ENCODE measurements at places on chromosomes 2 and 18. TPM values are rescaled to one million over a fixed set of nuclear protein-coding genes. Genes with fewer than 3 reads are reported as not detected.

GRCh38 chr2:39618736-39619135 lies 47.0 kb upstream of the TMEM178A start:
- no peak overlapping the region for H3K27ac ChIP-seq
- peaks cover 3% of the 10 kb centered on the region for H3K4me1 ChIP-seq
- no peak for DNase-seq

GRCh38 chr2:170404846-170405245 lies 226.9 kb downstream of the MYO3B start:
- peaks cover 7% of the 10 kb centered on the region for H3K4me1 ChIP-seq
- peaks cover 41% of the 10 kb centered on the region for H3K27me3 ChIP-seq
- no peak overlapping the region for H3K27ac ChIP-seq
- H3K36me3 ChIP-seq, result no peaks in the 10 kb centered on the region
- DNase-seq, result no peak
- H3K4me3 ChIP-seq, result no peak overlapping the region

DNA sequence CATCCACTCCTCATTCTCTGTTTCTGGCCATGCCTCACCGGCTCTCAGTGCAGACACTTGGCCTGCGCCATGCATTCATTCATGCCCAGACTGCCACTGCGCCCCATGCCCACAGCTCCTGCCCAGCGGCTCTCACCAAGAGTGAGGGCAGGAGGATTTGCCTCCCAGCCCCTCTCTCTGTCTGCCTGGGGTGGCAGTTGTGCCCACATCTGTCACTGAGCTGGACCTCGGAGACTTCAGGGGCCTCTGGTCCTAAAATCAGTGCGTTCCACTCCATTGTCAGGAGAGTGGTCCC lies 75.1 kb downstream of the CIB4 start:
- H3K36me3 ChIP-seq, result no peaks in the 10 kb centered on the region
- no peak overlapping the region for H3K4me3 ChIP-seq
- no peak overlapping the region for H3K27ac ChIP-seq
- peaks cover 59% of the 10 kb centered on the region for H3K27me3 ChIP-seq
- peaks cover 16% of the 10 kb centered on the region for H3K4me1 ChIP-seq
- no peak for DNase-seq

- DNase-seq, result no peak
- H3K4me1 ChIP-seq, result peaks cover 96% of the 10 kb centered on the region
- peak overlapping the region; percentile 79 for H3K27ac ChIP-seq
- no peaks in the 10 kb centered on the region for H3K36me3 ChIP-seq
Observed at GRCh38 chr2:150476809-150477302, 10.6 kb downstream of the RND3 start.

DNA sequence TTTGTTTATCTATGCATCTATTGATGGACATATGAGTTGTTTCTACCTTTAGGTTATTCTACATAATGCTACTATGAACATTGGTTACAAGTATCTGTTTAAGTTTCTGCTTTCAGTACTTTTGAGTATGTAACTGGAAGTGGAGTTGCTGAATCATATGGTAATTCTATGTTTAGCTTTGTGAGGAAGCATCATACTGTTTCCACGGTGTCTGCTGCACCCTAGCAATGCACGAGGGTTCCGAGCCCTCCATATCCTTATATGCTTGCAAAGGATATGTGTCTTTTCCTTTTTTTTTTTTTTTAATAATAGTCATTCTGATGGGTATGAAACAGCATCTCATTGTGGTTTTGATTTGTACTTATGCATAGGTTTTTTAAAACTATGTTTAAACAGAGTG lies 83.7 kb downstream of the FMNL2 start:
- H3K4me3 ChIP-seq, result no peak overlapping the region
- no peak overlapping the region for H3K27ac ChIP-seq
- no peaks in the 10 kb centered on the region for H3K27me3 ChIP-seq
- DNase-seq, result no peak

- no peaks in the 10 kb centered on the region for H3K36me3 ChIP-seq
- DNase-seq, result no peak
- no peaks in the 10 kb centered on the region for H3K27me3 ChIP-seq
- no peak overlapping the region for H3K4me3 ChIP-seq
Observed at GRCh38 chr2:4454907-4455306, 751.5 kb downstream of the DCDC2C start.

DNA sequence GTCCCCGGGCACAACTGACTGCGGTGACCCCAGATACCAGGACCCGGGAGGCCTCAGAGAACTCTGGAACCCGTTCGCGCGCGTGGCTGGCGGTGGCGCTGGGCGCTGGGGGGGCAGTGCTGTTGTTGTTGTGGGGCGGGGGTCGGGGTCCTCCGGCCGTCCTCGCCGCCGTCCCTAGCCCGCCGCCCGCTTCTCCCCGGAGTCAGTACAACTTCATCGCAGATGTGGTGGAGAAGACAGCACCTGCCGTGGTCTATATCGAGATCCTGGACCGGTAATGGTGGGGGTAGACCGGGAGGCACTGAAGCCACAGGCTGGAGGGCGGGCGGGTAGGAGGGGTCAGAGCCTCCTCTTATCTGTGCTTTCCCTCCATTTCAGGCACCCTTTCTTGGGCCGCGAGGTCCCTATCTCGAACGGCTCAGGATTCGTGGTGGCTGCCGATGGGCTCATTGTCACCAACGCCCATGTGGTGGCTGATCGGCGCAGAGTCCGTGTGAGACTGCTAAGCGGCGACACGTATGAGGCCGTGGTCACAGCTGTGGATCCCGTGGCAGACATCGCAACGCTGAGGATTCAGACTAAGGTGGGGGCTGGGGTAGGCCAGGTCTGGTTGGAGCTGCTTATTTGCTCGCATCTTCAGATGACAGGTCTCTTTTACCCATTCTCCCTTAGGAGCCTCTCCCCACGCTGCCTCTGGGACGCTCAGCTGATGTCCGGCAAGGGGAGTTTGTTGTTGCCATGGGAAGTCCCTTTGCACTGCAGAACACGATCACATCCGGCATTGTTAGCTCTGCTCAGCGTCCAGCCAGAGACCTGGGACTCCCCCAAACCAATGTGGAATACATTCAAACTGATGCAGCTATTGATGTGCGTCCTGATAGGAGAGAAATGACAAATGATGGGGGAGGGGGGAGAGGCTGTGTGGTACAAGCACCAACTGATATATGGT lies 780 bp downstream of the HTRA2 start:
- no peaks in the 10 kb centered on the region for H3K27me3 ChIP-seq
- peak overlapping the region; percentile 99 for H3K4me3 ChIP-seq
- H3K27ac ChIP-seq, result peak overlapping the region; percentile 87
- peaks cover 29% of the 10 kb centered on the region for H3K4me1 ChIP-seq

GRCh38 chr2:104857262-104858005 lies 3.5 kb downstream of the POU3F3 start:
- H3K4me1 ChIP-seq, result peaks cover 7% of the 10 kb centered on the region
- peaks cover 72% of the 10 kb centered on the region for H3K27me3 ChIP-seq
- no peaks in the 10 kb centered on the region for H3K36me3 ChIP-seq
- H3K4me3 ChIP-seq, result no peak overlapping the region

GRCh38 chr2:10400978-10401951 lies 46.9 kb downstream of the ODC1 start:
- peak overlapping the region; percentile 70 for H3K27ac ChIP-seq
- H3K27me3 ChIP-seq, result no peaks in the 10 kb centered on the region
- H3K4me1 ChIP-seq, result peaks cover 34% of the 10 kb centered on the region
- no peak for DNase-seq

DNA sequence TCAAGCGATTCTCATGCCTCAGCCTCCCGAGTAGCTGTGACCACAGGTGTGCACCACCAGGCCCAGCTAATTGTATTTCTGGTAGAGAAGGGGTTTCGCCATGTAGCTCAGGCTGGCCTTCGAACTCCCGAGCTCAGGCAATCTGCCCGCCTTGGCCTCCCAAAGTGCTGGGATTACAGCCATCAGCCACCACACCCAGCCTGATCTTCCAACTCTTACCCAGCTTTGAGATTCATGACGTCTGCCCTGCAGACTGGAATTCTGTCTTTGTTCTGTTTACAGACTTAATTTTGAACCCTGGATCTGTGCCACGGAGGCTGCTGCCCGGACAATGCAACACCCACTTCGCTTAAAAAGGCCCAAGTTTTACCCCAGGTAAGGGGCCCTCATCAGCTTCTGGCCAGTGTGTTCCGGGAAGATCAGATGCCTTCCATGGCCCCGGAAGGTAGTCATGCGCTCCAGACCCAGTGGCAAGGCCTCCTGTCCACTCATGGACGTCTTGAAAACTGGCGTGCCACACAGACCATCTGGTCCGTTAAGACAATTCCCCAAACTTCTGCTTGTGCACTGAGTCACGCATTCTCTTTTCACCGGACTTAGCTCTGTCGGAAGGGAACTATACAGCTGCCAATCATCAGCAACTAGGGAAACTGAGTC lies 5.5 kb downstream of the PXDN start:
- H3K36me3 ChIP-seq, result no peaks in the 10 kb centered on the region
- H3K27me3 ChIP-seq, result no peaks in the 10 kb centered on the region
- H3K4me3 ChIP-seq, result no peak overlapping the region

- H3K36me3 ChIP-seq, result no peaks in the 10 kb centered on the region
- no peak overlapping the region for H3K27ac ChIP-seq
- no peak for DNase-seq
Observed at GRCh38 chr18:12765126-12765525, 62.3 kb downstream of the PSMG2 start.

GRCh38 chr18:40380686-40381439 lies 1574.2 kb upstream of the PIK3C3 start:
- no peak overlapping the region for H3K27ac ChIP-seq
- H3K4me1 ChIP-seq, result no peaks in the 10 kb centered on the region

- H3K4me1 ChIP-seq, result no peaks in the 10 kb centered on the region
- no peaks in the 10 kb centered on the region for H3K36me3 ChIP-seq
- no peaks in the 10 kb centered on the region for H3K27me3 ChIP-seq
- no peak overlapping the region for H3K4me3 ChIP-seq
Observed at GRCh38 chr2:234958311-234958710, 6.5 kb downstream of the SH3BP4 start.

DNA sequence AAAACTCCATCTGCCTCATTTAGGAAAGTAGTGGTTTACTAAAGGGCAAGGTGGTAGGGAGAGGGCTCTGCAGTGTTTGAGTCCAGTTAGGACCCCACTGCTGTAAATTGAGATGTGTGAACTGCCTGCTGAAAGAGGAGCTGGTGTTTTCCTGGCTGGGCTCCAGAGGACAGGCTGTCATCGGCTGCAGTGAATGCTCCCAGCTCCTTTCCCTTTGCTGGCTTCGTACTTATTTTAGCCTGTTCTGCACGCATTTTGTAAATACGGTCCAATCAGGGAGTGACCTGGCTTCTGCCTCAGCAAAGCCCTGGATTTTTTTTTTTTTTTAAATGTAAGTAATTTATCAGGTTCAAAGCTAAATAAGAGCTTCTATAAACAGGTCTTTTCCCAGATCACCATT lies 37.5 kb downstream of the SLC4A3 start:
- H3K27ac ChIP-seq, result peak overlapping the region; percentile 41
- peak; percentile 71 for DNase-seq
- no peaks in the 10 kb centered on the region for H3K36me3 ChIP-seq
- no peak overlapping the region for H3K4me3 ChIP-seq
- no peaks in the 10 kb centered on the region for H3K27me3 ChIP-seq

DNA sequence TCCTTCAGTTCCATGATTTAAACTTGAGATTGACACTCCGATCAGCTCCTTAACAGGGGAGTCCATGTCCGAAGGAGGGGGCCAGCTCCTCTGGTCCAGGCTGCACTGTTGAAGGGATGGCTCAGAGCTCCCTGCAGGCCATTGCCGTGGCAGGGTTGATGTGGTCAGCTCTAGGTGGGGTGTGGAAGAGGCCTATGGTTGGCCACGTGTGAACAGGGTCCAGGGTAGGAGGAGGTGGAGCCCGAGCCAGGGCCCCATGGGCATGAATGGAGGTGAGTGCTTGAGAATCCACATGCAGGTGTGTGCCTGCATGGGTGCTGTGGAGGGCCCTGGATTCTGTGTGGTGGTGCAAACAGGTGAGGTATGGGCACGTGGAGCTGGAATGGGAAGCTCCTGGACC lies 1.1 kb downstream of the SPEG start:
- no peaks in the 10 kb centered on the region for H3K36me3 ChIP-seq
- H3K27ac ChIP-seq, result peak overlapping the region; percentile 87
- DNase-seq, result peak; percentile 10
- peak overlapping the region; percentile 52 for H3K4me3 ChIP-seq
- peaks cover 6% of the 10 kb centered on the region for H3K27me3 ChIP-seq

DNA sequence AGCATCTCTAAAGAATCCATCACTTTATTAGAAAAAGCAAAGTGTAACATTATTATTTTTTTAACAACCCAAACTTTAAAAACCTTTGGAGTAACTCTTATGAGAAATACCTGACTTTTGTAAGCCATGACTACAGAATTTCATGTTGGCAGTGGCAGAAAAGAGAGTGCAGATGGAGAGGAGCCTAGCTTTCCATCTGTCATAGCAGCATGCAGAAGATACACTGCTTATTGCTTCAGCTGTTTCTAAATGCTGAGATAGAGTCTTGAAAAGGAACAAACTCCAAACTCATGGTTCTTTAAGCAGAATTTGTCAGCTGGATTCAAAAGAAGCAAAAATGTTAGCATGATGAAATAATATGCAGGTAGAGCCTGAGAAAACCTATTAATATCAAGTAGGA lies 1130.3 kb downstream of the DPP10 start:
- no peaks in the 10 kb centered on the region for H3K27me3 ChIP-seq
- no peaks in the 10 kb centered on the region for H3K36me3 ChIP-seq
- no peak overlapping the region for H3K4me3 ChIP-seq
- no peak for DNase-seq
- no peak overlapping the region for H3K27ac ChIP-seq

GRCh38 chr2:121104721-121105141 lies 180.3 kb downstream of the TFCP2L1 start:
- no peaks in the 10 kb centered on the region for H3K27me3 ChIP-seq
- peaks cover 2% of the 10 kb centered on the region for H3K4me1 ChIP-seq
- no peak overlapping the region for H3K4me3 ChIP-seq
- H3K36me3 ChIP-seq, result no peaks in the 10 kb centered on the region

The ZNF385B gene
- total RNA-seq, result 2.3 TPM

The LBX2 gene
- total RNA-seq, result not detected

The ITGB6 gene
- total RNA-seq, result 2.6 TPM

The PLEKHA3 gene
- 38.7 TPM for total RNA-seq

The POTEI gene
- total RNA-seq, result not detected

The CAPN14 gene
- total RNA-seq, result 0.12 TPM

The SP140L gene
- total RNA-seq, result 6.7 TPM

The DYNAP gene
- not detected for total RNA-seq

The LONRF2 gene
- 25.3 TPM for total RNA-seq

The CGREF1 gene
- 2.0 TPM for total RNA-seq

The KIF1A gene
- 2.9 TPM for total RNA-seq

The C2orf66 gene
- total RNA-seq, result not detected

The SIX2 gene
- total RNA-seq, result 1.1 TPM
